ENCODE measurements at places on chromosomes 7 and 10.

DNA sequence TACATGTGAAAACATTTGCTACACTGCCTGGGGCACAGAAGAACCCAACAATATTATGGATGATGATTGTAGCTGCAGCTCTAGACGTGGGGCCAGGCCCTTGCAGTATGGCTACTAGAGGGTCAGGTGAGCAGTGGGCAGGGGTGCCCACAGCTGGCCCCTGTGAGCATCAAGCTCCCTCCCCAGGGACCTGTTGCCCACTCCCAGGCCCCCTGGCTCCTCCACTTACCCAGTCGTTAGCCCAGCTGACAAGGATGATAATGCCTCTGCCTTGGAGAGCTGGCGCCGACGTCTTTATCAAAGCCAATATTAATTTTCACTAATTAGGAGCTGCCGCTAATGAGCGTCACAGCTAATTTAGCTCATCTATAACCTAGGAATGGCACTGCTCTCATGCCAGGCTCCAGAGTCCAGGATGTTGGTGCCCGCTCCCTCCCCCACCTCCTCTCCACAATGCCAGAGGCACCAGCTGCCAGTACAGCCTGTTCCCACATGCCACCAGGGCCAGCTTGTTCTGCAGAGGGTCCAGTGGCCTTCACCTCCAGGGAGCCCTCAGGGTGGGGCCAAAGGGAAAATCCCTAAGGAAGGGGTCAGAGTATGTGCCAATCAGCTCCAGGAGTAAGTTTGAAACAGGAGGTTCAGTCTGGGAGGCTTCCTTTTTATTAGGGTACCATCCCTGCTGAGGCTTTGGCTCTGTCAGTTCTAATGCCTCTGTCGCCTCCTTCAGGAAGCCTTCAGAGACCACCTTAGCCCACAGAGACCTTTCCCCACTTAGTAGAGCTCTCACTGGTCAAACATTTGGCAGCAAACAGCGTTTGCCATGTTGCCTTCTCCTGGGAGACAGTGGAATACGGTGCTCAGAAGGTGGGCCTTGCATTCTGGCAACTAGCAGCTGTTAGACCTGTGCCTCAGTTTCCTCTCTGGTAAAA, 77.2 kb downstream of the CDH23 start:
- DNase-seq, result no peak

DNA sequence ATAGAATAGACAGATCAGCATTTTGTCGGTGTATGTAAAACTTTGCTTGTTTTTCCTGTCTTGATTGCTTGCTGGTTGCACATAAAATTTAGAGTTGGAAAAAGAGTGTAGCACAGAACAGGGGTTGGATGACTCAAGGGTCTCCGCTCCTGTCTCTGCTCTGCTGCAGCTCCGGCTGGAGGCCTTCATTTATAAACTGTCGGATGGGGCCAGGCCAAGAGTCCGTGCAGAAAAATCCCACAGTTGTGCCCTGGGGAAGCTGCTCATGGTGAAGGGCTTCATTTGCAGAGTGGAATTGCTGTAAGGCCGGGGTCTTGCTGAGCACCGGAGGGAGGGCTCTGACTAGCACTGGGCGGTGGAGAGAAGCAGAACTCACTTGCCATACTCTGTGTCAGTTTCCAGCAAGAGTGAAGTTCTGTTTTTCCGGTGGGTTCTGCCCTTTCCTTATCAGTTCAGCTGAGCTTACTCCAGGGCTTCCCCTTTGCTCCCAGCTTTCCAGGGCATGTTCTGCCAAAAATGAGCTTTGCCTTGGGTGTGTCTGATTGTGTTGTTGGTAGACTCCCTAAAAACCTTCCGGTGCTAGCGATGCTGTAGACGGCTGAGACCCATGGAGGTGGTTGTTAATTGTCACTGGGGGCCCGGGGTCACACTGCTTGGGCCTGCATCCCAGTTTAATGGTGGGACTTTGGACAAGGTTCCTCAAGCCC, 67.2 kb downstream of the CAMK1D start:
- DNase-seq, result no peak

- DNase-seq, result no peak
These were observed 41.4 kb downstream of the NUDCD3 start for GRCh38 chr7:44448922-44449583.

- no peak for DNase-seq
These were observed 65.5 kb downstream of the GRB10 start for GRCh38 chr7:50717181-50717580.

- DNase-seq, result no peak
These were observed 20.8 kb downstream of the OGDHL start for GRCh38 chr10:49741108-49741995.

Measured in smooth muscle cell of the brain vasculature (primary cell).